ENCODE measurements at places on chromosomes 16 and 17.

GRCh38 chr17:44556166-44556831 is 985 bp upstream of the FZD2 start:
- DNase-seq, result no peak

GRCh38 chr17:78154903-78155811 is 9.0 kb downstream of the C17orf99 start:
- DNase-seq, result no peak

- DNase-seq, result no peak
Measured at GRCh38 chr17:30318155-30318554, 15.7 kb downstream of the TMIGD1 start.

GRCh38 chr17:79991140-79991923 is 44.3 kb downstream of the TBC1D16 start:
- peak; percentile 77 for DNase-seq

DNA sequence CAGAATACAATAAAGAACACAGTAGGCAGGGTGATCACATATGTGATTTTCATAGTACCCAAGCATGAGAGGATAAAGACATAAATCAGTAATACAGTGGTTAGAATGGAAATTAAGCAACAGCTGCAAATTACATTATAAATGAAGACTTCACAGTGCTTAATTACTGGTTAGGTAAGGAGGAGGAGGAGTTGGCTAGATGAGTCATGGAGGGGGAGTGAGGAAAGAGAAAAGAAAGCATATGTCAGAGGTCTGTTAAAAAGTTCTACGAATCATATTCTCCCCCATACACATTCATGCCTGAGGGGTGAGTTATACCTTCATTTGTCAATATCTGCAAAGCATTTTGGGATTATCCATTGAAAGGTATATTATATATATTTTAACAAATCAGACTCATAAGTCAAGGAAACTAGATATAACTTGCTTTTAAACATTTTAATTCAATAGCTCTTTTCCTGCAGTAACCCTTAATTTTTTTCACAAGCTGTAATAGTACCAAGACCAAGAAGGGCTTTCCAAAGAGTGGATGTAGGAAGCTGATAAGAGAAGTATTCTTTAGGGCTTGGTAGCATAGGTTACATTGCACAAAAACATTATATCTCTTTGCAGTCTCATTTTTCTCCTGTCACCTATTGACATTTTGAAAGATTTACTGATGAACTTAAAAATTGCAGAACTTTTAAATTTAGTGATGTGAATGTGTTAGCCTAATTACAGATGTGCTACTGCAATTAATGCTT is 99.3 kb downstream of the STXBP4 start:
- DNase-seq, result no peak

DNA sequence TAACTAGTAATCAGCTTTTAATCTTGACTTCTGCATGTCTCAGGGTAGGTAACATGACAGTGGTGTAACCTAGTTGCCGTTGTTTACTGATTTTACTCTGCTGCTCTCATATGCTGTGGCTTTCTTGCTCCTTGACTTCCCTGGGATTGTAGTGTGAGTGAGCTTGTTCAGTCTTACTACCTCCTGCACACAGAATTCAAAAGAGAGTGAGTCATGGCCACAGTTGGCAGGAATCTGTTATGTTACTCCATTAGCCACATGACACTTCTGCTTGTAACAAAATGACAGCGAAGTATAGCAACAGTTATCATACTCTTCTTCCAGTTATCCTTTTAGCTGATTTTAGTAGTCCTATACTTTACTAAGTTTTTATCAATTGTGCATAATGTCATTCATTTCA is 18.8 kb downstream of the TNRC6A start:
- DNase-seq, result no peak

DNA sequence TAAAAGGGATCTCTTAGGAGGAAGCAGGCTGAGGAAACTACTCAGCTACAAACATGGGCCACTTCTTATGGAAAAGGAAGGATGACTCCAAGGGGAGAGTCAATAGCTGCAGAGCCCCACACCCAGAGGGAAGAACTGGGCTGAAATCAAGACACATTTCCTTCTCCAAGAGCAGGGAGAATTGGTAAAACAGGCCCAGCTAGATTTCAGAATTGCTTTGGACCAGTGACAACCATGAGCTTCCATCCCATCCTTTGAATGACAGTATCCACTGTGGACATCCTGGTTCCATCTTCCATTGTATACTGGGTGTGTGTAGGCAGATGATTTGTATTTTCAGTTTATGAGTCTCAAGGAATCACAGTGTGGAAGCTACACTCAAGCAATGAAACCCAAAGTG is 267.5 kb downstream of the IRF8 start:
- no peak for DNase-seq

- DNase-seq, result no peak
Measured at GRCh38 chr17:67666710-67667109, 51.0 kb upstream of the NOL11 start.

DNA sequence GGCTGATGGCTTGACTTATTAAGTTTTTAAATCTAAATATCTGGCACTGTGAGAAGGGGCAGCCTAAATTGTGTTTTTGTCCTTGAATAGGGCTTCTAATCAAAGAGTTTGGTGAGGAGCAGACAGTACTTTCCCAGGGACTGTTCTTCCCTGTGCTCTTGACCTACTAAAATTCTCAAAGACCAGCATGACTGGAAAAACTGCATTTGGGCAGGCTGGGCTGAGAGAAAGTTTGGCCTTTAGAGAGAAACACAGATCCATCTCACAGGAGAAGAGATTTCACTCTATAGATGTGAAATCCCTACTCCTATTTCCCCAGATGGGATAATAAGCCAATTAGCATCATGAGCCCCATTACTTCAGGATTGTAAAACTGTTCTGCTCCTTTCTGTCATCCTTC is 7.3 kb downstream of the PCTP start:
- no peak for DNase-seq
